Cardiac septum (tissue), 1 donor: ENCODE measurements at places on chromosomes 13 and 19. TPM values are rescaled to one million over a fixed set of nuclear protein-coding genes. Genes with fewer than 3 reads are reported as not detected.

ANKLE1 gene
- 0.30 TPM for total RNA-seq

TNFSF9 gene
- not detected for total RNA-seq

MISP gene
- total RNA-seq = not detected

ZIK1 gene
- 4.5 TPM for total RNA-seq

URAD gene
- total RNA-seq = not detected

ZNF546 gene
- 10.1 TPM for total RNA-seq

CYP4F8 gene
- total RNA-seq = not detected

FAM124A gene
- 4.6 TPM for total RNA-seq

ONECUT3 gene
- total RNA-seq = not detected

SERP2 gene
- 7.9 TPM for total RNA-seq

C1QTNF9 gene
- 0.83 TPM for total RNA-seq

HCN2 gene
- total RNA-seq = 12.0 TPM

ZNF283 gene
- total RNA-seq = 15.2 TPM

F10 gene
- 13.7 TPM for total RNA-seq

CILP2 gene
- 0.24 TPM for total RNA-seq

SEMA6B gene
- total RNA-seq = 7.2 TPM

PCID2 gene
- 47.8 TPM for total RNA-seq

MADCAM1 gene
- 0.40 TPM for total RNA-seq

HSD17B14 gene
- total RNA-seq = 1.9 TPM

PBX4 gene
- not detected for total RNA-seq

ZNF714 gene
- 2.6 TPM for total RNA-seq

HNRNPL gene
- 136 TPM for total RNA-seq

ATP4B gene
- not detected for total RNA-seq

NPHS1 gene
- not detected for total RNA-seq

ZNF470 gene
- 6.6 TPM for total RNA-seq

SHISA7 gene
- total RNA-seq = not detected

ZNF433 gene
- 4.3 TPM for total RNA-seq

BCAM gene
- 86.8 TPM for total RNA-seq

PSG11 gene
- not detected for total RNA-seq

DCT gene
- total RNA-seq = 0.22 TPM

ZNF799 gene
- total RNA-seq = 1.9 TPM

ZNF837 gene
- total RNA-seq = 0.54 TPM

ZNF724 gene
- total RNA-seq = 0.81 TPM

C19orf38 gene
- 0.32 TPM for total RNA-seq

RNF225 gene
- total RNA-seq = not detected

ZNF556 gene
- not detected for total RNA-seq

CDC42EP5 gene
- 14.2 TPM for total RNA-seq
